ENCODE measurements at places on chromosomes 11 and 22.

DNA sequence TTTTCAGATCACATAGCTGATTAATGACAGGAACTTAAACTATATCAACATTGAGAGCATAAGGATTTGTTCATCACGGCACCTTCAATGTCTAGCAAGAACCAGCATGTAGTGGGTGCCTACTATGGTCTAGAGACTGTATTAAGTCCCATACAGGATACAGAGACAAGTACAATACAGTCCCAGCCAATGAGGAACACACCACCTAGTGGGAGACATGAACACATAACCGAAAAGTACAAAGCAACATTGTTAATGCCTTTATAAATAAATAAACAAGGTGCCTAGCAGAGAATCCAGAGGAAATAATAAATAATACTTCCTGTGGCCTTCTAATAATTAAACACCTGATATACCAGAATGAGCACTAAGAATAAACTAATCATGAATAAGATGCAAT, 87.7 kb upstream of the OPCML start:
- no peaks in the 10 kb centered on the region for H3K4me1 ChIP-seq
- no peaks in the 10 kb centered on the region for H3K36me3 ChIP-seq
- H3K27me3 ChIP-seq: no peaks in the 10 kb centered on the region
- H3K4me3 ChIP-seq: no peak overlapping the region
- no peak for DNase-seq

DNA sequence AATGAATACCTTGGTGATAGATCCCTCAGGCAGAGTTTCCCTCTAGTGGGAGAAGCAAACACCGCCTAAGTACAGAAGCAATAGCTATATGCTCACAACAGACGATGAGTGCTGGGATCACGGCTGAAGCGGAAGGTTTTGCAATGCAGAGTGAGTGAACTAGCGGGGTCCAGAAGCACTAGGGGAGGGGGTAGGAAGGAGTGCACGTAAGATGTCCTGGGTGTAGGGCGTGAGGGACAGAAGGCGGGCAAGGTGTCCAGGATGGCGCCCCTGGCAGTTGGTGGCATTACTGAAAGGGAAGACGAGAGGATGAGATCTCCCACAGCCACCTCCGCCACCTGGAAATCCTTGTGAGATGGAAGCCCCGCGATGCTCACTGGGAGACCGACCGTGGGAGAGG, 81.0 kb downstream of the ETS1 start:
- H3K27ac ChIP-seq: no peak overlapping the region
- no peaks in the 10 kb centered on the region for H3K36me3 ChIP-seq
- no peak overlapping the region for H3K4me3 ChIP-seq
- H3K27me3 ChIP-seq: no peaks in the 10 kb centered on the region
- no peak for DNase-seq
- peaks cover 24% of the 10 kb centered on the region for H3K4me1 ChIP-seq

GRCh38 chr11:94424011-94424410, 22.8 kb upstream of the GPR83 start:
- H3K4me3 ChIP-seq: no peak overlapping the region
- DNase-seq: no peak
- no peaks in the 10 kb centered on the region for H3K36me3 ChIP-seq
- no peak overlapping the region for H3K27ac ChIP-seq
- no peaks in the 10 kb centered on the region for H3K4me1 ChIP-seq

DNA sequence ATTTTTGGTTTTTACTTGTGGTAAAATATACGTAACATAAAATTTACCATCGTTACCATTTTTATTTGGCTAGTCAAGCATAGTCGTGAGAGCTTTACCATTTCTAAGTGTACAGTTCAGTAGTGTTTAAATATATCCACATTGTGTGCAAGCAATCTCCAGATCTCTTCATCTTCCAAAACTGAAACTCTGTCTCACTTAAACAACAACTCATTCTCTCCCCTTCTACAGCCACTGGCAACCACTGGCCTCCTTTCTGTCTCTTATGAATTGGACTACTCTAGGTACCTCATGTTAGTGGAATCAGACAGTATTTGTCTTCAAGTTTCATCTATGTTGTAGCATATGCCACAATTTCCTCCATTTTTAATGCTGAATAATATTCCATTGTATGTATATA, 37.4 kb downstream of the SMC1B start:
- no peak overlapping the region for H3K4me3 ChIP-seq
- no peak for DNase-seq
- no peaks in the 10 kb centered on the region for H3K27me3 ChIP-seq

DNA sequence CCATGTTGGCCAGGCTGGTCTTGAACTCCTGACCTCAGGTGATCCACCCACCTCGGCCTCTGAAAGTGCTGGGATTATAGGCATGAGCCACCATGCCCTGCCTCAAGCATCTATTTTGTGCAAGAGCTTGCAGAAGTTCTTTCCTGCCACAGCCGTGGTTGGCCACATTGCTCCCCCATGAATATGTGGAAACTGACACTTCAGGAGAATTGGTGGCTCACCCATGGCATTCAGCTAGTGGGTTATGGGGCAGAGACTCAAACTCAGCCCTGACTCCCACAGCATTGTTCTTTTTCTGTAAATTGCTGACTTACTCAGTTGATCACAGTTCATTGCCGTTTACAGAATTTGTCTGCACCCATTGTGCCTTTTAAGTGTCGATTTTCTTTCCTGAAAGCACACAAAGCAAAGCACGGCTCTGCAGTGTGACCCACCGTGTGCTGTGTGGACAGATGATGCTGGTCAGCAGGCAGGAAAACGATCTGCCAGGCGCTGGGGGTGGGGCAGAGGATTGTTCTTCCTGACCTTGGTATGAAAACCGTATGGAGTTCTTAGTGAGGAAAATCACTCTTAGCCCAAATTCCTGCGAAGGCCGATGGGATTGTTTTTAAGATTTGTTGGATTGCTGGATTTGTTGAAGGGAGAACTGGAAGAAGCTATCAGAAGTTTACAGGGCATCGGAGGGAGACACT, 115.6 kb downstream of the PTPRJ start:
- DNase-seq: peak; percentile 46
- H3K36me3 ChIP-seq: no peaks in the 10 kb centered on the region
- no peak overlapping the region for H3K4me3 ChIP-seq
- no peak overlapping the region for H3K27ac ChIP-seq
- peaks cover 10% of the 10 kb centered on the region for H3K4me1 ChIP-seq

- no peak overlapping the region for H3K4me3 ChIP-seq
- H3K4me1 ChIP-seq: peaks cover 27% of the 10 kb centered on the region
- H3K27me3 ChIP-seq: no peaks in the 10 kb centered on the region
Observed at GRCh38 chr11:12687216-12687623, 13.0 kb downstream of the TEAD1 start.

- no peaks in the 10 kb centered on the region for H3K36me3 ChIP-seq
- no peak overlapping the region for H3K27ac ChIP-seq
- no peak for DNase-seq
Observed at GRCh38 chr11:79220171-79220570, 220.7 kb downstream of the TENM4 start.

DNA sequence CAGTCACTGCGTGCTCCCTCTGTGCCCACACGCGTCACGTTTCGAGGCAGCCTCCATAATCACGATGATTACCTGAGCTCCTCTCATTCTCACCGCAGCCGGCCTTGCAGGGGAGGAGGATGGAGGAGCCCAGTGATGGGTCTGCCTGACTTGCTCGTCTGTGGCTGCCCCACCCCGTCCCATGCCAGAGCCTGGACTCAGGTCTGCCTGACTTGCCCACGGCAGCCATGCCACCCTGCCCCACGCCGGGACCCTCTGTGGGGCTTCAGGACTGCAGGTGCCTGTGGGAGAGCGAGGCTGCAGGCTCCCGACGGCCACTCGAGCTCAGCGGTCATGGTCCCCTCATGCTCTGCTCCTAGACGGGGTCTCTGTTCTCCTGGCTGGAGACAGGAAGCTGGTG, 1025.1 kb downstream of the BRD1 start:
- no peak for DNase-seq
- H3K27me3 ChIP-seq: no peaks in the 10 kb centered on the region
- H3K36me3 ChIP-seq: no peaks in the 10 kb centered on the region
- H3K27ac ChIP-seq: no peak overlapping the region
- no peak overlapping the region for H3K4me3 ChIP-seq

GRCh38 chr11:45298718-45299117, 12.6 kb upstream of the SYT13 start:
- H3K4me1 ChIP-seq: no peaks in the 10 kb centered on the region
- H3K27me3 ChIP-seq: no peaks in the 10 kb centered on the region
- H3K36me3 ChIP-seq: no peaks in the 10 kb centered on the region
- H3K4me3 ChIP-seq: no peak overlapping the region
- no peak for DNase-seq
- no peak overlapping the region for H3K27ac ChIP-seq

- H3K4me3 ChIP-seq: no peak overlapping the region
- H3K36me3 ChIP-seq: no peaks in the 10 kb centered on the region
- H3K4me1 ChIP-seq: no peaks in the 10 kb centered on the region
Observed at GRCh38 chr11:107504981-107505380, 47.4 kb upstream of the CWF19L2 start.

GRCh38 chr22:30178181-30179126, 68.1 kb downstream of the LIF start:
- no peaks in the 10 kb centered on the region for H3K36me3 ChIP-seq
- no peak overlapping the region for H3K27ac ChIP-seq
- H3K4me1 ChIP-seq: peaks cover 3% of the 10 kb centered on the region
- no peak overlapping the region for H3K4me3 ChIP-seq
- no peak for DNase-seq

GRCh38 chr11:127049486-127049885, 48.9 kb upstream of the KIRREL3 start:
- no peaks in the 10 kb centered on the region for H3K36me3 ChIP-seq
- H3K27me3 ChIP-seq: no peaks in the 10 kb centered on the region
- no peak overlapping the region for H3K27ac ChIP-seq
- H3K4me3 ChIP-seq: no peak overlapping the region

DNA sequence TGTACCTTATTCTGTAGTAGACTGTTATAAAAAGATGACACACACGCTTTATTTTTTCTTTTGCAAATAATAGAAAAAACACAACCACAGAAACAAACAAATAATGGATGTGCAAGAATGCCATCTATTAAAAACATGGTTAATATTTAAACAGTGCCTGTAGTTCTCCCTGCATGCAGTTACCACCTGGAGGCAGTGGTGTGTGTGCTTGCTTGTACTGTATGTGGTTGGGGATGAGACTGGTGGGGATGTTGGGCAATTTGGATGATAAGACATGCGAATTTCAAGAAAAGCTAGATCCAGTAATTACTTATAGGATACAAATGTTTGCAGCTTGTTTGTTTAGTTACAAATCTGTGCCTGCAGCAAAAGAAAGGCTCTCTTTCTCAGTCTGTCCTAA, 3.6 kb downstream of the C11orf87 start:
- H3K27ac ChIP-seq: no peak overlapping the region
- H3K4me1 ChIP-seq: no peaks in the 10 kb centered on the region
- DNase-seq: no peak

- H3K36me3 ChIP-seq: no peaks in the 10 kb centered on the region
- no peak overlapping the region for H3K27ac ChIP-seq
- H3K27me3 ChIP-seq: no peaks in the 10 kb centered on the region
- no peak for DNase-seq
- H3K4me3 ChIP-seq: no peak overlapping the region
Observed at GRCh38 chr11:96200243-96200642, 142.8 kb downstream of the MAML2 start.

DNA sequence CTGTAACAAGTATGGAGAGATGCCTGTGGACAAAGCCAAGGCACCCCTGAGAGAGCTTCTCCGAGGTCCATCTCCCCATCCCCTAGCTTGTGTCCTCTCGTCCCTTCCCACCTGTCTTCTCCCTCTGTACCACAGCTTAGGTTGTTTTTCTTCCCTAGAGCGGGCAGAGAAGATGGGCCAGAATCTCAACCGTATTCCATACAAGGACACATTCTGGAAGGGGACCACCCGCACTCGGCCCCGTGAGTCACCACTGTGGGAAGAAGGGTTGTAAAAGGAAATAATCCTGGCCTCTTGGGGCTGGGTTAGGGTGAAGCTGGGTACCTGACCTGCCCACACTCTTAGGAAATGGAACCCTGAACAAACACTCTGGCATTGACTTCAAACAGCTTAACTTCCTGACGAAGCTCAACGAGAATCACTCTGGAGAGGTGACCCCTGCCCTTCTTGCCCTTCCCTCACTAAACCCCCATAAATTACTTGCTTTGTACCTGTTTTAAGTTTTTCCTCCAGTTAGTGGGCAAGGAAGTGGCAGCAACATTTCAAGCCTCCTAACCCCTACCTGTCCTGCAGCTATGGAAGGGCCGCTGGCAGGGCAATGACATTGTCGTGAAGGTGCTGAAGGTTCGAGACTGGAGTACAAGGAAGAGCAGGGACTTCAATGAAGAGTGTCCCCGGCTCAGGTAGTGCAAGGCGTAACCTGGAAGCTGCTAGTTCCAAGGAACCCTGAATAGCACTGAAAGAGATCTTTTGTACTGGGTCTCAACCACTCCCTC, 3.1 kb downstream of the TAF10 start:
- no peaks in the 10 kb centered on the region for H3K27me3 ChIP-seq
- H3K4me3 ChIP-seq: no peak overlapping the region
- DNase-seq: peak; percentile 6
- H3K36me3 ChIP-seq: no peaks in the 10 kb centered on the region

- no peaks in the 10 kb centered on the region for H3K4me1 ChIP-seq
- H3K4me3 ChIP-seq: no peak overlapping the region
- H3K27me3 ChIP-seq: no peaks in the 10 kb centered on the region
Observed at GRCh38 chr11:104343578-104343977, 179.6 kb upstream of the PDGFD start.

DNA sequence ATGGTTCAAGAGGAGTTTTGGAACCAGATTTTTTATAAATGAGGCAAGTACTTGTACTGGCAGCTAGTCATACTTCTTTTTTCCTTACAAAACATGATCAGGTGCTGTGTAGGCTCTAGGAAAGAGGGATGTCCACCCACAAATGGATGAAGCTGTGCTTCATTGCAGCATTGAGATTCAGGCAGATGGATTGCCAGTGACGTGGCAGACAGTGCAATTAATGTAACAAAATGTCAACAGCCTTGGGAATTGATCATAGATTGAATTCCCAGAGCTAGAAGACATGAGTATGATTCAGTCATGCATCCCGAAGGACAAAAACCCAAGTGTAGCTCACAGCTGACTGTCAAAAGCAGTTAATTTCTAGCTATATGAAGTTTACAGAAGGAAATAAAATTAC, 99.2 kb upstream of the RASSF10 start:
- no peak overlapping the region for H3K27ac ChIP-seq
- H3K4me3 ChIP-seq: no peak overlapping the region
- no peak for DNase-seq
- no peaks in the 10 kb centered on the region for H3K36me3 ChIP-seq
- no peaks in the 10 kb centered on the region for H3K27me3 ChIP-seq

DNA sequence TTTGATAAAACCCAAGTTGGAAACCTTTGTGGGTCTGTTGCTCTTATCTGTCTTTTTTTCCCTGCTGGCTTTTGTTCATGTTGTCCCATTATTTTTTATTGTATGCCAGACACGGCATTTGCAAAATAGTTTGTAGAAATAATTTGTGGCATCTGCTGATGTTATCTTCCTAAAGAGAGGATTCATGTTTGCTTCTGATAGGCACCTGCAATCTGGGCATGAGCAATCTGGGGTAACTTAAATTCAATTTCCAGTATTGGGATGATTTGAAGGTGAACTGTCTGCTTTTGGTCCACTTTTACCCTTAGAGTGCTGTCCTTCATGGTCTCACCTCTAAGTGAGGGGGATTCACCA, 126.9 kb downstream of the CEP164 start:
- no peaks in the 10 kb centered on the region for H3K36me3 ChIP-seq
- H3K4me1 ChIP-seq: no peaks in the 10 kb centered on the region
- H3K27me3 ChIP-seq: no peaks in the 10 kb centered on the region
- H3K27ac ChIP-seq: no peak overlapping the region
- no peak for DNase-seq

GRCh38 chr22:19576460-19577421, 52.5 kb upstream of the CLDN5 start:
- H3K4me3 ChIP-seq: no peak overlapping the region
- H3K27me3 ChIP-seq: no peaks in the 10 kb centered on the region
- H3K4me1 ChIP-seq: no peaks in the 10 kb centered on the region
- no peak overlapping the region for H3K27ac ChIP-seq
